ENCODE measurements at places on chromosomes 3 and 15. TPM values are rescaled to one million over a fixed set of nuclear protein-coding genes. Genes with fewer than 3 reads are reported as not detected.

GRCh38 chr3:45983770-45984169 lies 11.9 kb downstream of the FYCO1 start:
- DNase-seq = no peak

DNA sequence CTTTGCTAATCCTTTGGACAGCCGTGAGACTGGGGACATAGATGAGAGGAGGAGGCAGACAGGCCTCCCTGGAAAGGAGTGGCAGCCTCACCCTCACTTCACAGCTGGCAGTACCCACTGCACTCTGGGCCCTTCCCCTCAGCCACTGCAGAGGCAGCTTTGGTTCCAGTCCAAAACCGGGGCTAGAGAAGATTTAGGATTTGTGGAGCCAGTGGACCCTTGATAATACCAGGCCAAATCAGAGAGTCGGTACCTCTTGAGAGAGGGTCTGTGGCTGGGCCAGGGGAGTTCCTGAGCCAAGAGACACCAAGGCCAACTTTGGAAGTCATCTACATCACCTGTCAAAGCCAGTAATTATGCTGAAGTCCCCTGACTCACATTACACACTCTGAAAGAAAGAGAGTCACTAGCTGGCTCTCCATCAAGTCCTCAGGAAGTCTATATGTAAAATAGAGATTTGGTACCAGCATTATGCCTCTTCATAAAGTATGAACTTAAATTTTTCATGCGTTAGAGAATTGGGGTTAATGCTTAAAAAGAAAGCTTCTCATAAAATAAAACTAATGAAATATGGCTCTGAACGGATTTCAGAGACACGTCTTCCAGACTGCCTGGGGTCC lies 244.1 kb upstream of the SEMA6D start:
- no peak for DNase-seq

- no peak for DNase-seq
Observed at GRCh38 chr15:60376677-60377095, 21.1 kb downstream of the ANXA2 start.

EXOG gene
- polyA plus RNA-seq = 8.3 TPM

KIAA1143 gene
- 12.7 TPM for polyA plus RNA-seq

RYR3 gene
- 0.24 TPM for polyA plus RNA-seq

DNA sequence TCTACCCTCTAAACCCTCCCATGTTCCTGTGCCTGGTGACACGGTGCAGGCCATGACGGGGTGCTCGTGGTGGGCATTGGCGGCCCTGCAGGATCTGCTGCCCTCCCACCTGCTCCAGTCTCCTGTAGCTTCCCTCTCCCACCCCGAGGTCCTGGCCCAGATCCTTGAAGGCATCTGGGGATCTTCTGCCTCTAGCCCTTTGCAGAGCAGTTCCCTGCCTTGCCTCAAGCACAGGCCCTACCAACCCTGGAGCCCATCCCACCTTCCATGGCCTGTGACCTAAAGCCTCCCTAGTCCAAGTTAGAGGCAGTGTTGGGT lies 27.5 kb upstream of the SEC13 start:
- DNase-seq = no peak

Data from lung (tissue), 17 donors.